ENCODE measurements at places on chromosomes 1 and 21.

DNA sequence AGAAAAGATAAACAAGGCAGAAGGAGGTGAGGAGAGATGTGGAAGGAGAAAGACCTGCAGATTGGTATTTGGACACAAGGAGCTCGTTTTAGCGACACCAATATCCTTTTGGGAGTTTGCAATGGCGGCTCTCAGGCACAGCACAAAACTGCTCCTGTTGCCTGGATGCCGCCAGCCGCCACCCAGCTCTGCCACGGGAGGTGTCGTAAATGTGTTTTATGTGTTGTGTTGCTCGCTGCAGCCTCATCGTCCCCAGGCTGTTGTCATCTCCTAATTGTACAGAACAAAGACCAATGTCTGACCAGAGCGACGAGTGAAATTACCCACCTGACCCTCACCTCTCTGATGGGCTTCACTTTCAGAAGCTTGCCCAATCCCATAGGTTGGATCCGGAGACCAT is 96.6 kb upstream of the ZNF281 start:
- DNase-seq, result no peak

GRCh38 chr21:29159842-29160241 is 29.4 kb downstream of the MAP3K7CL start:
- no peak for DNase-seq

DNA sequence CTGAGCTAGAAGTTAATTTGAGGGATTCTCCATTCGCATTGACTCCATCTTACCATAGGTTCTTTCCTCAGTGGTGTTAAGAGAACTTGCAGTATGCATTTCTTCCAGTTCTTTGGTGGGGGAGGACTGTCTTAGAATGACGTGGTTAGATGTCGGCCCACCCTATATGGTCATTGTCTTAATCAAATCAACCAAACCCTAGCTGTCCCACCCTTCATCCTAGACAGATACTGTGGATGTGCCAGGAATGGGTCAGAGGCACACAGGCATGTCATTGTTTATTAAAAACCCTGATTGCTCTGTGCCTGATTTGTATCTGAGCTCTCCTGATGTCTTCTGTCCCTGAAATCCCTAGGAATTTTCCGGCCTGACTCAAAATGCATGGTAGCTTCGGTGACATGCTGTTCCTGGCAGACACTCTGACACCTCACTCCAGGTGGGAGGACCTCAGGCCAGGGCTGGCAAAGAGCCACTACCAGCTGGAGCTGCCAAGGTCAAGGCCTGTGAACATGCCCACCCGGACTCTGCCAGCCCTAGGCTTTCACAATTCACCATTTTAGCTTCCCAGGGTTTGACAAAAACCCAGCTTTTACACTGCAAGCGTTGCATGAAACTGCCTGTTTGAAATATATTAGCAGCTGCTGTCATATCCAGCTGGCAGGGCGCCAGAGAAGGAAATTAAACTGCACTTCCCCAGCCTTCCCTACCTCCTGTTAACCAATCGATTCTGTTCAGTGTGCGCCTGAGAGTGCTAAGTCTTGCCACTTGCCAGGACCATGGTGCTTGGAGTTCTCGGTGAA is 134.0 kb downstream of the FAM78B start:
- DNase-seq, result peak; percentile 77

- DNase-seq, result no peak
Observed at GRCh38 chr1:19112891-19113696, 97.0 kb downstream of the UBR4 start.

DNA sequence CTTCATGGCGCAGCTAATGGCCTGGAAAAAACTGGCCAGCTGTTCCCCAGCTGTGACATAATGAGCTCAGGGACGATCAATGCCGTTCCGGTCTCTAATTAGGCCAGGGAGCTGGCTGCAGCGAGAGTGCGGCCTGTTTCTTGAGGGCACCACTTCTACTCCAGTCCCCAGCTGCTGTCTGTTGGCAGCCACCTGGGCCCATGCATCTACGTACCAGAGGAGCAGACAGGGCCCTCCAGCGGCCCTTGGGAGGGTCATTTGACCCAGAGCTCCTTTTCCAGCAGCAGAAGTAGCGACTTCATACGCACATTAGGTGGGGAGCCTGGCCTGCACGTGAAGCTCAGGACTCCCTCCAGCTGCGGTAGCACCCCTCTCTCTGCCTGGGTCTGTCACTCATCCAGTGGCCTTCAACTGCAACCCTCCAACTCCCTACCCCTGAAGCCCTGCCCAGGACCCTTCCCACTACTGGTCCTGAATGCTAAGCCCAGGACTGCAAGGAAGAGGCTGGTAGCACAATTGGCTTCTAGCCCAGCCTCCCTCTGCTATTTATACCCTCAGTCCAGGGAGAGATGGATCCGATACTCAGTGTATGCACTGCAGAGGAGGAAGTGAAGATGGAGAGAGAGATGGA is 9.1 kb upstream of the GPR61 start:
- no peak for DNase-seq

DNA sequence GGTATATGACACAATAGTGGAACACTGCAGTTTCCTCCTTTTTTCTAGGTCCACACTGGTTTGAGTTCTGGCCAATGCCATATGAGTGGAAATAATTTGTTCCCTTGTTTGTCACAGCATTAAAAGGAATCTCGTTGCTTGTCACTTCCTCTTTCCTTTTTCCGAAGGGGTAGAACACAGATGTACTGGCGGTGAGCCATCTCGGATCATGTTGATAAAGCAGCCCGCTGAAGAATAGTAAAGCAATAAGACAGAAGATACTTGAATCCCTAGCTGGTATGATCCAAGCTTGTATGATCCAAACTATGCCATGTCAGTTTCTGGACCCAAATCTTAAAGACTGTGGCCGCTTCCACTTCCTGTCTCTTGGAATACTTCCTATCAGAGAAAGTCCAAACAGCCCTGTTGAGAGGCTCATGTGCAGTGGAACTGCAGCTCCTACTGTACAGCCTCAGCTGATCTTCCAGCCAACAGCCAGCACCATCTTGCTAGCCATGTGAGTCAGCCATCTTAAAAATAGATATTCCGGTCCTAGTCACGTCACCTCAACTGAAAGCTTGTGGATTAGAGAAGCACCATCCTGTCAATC is 40.3 kb downstream of the CFHR5 start:
- DNase-seq, result no peak

DNA sequence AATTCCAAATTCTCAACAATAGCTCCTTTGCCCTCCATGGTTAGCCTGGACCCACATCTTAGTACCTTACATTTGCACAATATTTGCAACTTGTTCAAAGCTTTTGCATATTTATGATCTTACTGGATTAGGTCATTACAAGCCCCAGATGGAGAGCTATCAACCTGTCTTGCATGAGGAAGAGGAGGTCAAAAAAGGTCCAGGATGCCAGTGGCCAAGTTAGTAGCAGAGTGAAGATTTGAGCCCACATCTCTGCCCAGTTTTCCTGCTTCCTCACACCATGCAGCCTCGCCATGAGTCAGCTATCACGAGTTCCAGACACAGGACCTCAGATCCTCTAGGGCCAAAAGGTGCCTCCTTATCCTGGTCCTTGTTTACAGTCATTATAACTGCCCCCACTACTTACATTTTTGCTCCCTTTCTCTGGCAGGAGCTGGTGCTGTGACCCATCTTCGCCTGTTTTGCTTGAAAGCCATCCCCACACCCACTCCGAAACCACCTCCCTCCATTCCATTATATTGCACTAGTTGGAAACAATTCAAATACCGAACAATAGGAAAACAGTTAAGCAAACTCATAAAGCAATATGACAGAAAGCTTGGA is 5.0 kb upstream of the AHCYL1 start:
- no peak for DNase-seq

GRCh38 chr1:13699936-13700520 is at the start of gene PRDM2:
PRDM2 (plus strand) TSS chr1:13700188; CDS start chr1:13715606, 15,418 bp downstream.
- peak; percentile 34 for DNase-seq

DNA sequence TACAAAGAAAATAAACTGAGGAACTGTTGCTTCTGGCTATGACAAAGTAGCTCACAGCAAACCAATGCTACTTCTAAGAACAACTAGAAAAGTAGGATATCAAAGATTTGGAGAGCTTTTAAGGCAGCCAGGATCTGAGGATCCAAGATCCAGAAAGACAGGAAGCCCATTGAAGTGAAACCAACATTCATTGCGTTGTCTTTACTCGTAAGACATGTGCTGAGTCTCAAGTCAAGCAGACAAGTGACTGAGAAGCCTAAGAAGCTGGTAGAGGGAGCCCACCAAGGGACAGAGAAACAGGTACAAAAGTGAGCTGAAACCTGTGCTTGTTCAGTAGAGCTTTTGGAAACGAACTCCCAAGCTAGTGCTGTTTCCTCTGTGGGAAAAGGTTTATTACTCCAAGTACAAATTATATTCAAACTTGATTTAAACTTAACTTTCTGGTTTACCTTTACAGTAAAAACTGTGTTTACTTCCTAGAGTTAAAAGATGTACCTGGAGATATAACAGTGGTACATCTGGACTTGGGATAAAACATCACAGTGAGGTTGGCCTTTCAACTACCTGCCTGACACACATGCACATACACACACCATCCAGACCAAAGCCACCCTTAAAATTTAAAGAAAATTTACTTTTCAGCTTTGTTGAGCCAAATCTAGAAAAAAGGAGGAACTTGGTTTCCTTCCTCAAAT is 41.2 kb downstream of the NME7 start:
- no peak for DNase-seq

DNA sequence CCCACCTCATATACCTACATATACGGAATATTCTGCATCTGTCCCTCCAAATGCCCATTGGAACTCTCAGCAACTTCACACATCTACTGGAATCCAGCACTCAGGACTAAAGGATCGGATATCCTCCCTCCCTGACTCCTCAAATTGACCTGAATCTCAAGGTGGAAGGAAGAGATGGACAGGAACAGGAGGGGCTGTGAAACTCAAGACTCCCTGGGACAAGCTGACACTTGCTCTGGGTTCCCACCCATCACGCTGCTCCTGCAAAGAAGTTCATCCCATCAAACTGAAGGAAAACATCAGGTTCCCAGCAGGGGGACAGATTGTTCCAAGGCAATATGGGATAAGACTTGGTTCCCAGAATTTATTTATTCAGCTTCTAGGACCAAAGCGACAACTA is 30.3 kb upstream of the TIAM1 start:
- no peak for DNase-seq

GRCh38 chr1:55375617-55376258 is 160.6 kb upstream of the USP24 start:
- DNase-seq, result peak; percentile 37

DNA sequence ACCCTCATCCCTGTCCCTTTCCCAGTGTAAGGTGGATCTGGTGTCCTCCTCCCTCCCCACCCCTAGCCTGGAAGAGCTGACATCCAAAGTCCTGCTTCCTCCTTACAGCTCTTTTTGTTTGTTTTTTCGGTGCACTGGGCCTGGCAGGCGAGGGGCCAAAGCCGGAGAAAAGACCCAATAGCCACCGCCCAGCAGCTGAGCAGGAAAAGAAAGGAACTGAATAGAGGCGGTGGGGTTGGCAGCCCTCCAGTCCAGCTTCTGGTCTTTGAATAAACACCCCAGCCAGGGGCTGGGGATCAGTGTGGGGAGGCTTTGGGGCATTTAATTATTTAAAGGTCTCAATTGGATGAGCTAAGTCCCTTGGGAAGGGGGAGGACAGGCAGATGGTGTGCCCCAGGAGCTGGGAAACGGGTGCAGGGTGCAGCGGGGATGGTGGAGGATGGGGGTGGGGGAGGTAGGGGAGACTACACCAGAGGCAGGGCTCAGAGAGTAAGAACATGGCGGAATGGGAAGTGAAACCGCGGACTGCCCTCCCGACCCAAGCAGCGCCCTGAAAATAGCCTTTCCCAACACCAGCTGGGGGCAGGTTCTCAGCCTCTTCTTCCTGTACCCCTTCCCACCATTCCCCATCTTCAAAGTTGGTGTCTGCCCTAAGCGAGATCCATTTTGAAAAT is 20.2 kb downstream of the BTG2 start:
- DNase-seq, result peak; percentile 99

DNA sequence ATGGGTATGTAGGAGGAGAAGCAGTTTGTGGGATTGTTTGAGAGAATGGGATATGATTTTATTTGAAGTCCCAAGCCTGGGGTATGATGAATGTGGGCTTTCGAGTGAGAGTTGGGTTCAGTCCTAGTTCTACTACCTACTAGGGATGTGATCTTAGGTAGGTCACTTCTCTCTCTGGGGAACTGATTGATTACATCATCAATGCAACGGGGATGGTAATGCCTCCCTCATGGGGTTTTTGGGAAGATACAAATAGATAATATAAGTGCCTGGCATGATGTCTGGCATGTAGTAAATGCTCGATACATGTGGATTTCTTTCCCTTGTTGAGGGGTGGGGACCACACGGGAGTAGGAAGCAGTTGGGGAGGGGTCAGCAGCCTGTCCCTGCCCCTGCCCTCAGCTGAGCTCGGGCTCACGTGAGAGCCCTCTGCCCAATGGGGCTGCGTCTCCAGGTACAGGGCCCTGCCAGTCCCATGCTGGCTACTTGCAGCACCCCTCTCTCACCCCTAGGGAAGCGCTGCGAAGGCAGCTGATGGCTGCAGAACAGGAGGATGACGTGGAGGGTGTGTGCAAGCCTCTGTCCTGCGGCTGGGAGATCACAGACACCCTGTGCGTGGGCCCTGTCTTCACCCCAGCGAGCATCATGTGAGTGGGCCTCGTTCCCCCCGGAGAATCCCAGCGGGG is 38.7 kb downstream of the AZIN2 start:
- DNase-seq, result no peak

- peak; percentile 42 for DNase-seq
Observed at GRCh38 chr21:39022863-39023693, 160.2 kb downstream of the PSMG1 start.

- DNase-seq, result no peak
Observed at GRCh38 chr1:105865546-105865945, 1190.9 kb upstream of the PRMT6 start.

- no peak for DNase-seq
Observed at GRCh38 chr1:93585059-93585966, 96.3 kb downstream of the BCAR3 start.

- DNase-seq, result no peak
Observed at GRCh38 chr1:26284597-26285347, 4.9 kb downstream of the SH3BGRL3 start.

DNA sequence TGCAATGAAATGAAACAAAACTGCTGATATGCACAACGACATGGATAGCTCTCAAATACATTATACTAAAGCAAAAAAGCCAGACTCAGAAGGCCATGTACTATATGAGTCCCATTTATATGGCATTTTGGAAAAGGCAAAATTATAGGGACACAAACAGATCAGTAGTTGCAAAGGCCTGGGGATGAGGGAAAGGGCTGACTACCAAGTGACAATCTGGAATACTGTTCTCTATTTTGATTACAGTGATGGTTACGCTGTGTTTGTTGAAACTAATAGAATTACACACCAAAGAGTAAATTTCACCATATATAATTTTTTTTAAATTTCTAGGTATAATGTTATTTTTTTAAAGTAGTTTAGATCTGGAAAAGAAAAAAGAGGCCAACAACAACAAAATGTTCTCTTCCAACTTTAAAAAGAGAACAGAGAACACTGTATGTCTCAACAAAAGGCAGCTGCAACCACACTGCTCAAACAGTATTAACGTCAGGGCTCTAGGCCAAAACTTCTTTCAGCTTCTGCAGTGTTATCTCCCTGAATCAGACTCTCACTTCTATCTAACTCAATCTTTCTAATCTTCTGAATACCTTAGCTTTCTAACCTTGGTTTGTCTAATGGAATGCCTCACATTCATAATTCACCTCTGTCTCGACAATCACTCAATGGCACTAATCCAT is 75.8 kb downstream of the FOXJ3 start:
- DNase-seq, result no peak

- no peak for DNase-seq
Observed at GRCh38 chr1:185159966-185160365, 3.0 kb downstream of the SWT1 start.

GRCh38 chr21:30227633-30228404 is 11.9 kb upstream of the CLDN8 start:
- no peak for DNase-seq

- peak; percentile 34 for DNase-seq
Observed at GRCh38 chr1:90730243-90731022, 13.3 kb upstream of the BARHL2 start.

GRCh38 chr1:234955107-234955731 is 173.4 kb downstream of the TOMM20 start:
- DNase-seq, result no peak
